ENCODE measurements at places on chromosomes 4 and X.

DNA sequence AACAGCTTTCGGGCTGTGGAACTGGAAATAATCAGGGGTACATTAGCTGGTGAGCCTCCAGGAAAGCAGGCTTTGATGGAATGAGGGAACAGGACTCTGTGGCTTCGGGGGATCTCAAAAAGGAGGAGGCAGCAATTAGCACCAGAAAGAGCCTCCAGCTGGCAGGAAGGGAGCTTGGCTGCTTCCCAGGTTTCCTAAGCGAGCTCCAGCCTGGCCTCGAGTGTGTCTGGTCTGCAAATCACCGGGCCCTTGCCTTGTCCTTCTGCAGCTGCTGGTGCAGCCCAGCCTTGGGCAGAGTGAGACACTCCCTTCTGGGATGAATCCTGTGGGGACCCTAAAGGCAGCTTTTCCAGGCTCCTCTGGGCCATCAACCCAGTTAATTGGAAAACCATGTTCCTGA is 10.7 kb upstream of the PDHA1 start:
- DNase-seq = no peak

DNA sequence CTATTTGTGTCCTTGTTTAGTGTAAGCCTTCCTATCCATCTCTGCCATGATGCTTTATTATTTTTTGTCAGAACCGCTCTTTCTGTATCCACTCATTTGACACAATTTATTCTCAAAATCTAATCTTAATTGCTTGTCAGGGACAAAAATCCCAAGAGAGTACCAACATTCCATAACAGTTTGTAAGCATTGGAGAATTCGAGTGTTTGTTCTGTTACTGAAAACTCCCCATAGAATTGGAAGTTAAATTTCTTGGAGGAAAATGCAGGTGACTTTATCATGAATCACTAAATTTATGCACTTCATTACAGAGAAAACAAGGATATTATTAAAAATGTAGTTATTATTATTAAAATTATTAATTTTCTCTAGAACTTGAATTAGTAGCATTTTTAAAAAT is 1986.1 kb downstream of the ARAP2 start:
- no peak for DNase-seq

GRCh38 chr4:103305355-103305754 is 107.2 kb upstream of the CENPE start:
- no peak for DNase-seq

GRCh38 chrX:154981116-154981411 is 41.5 kb downstream of the F8 start:
- DNase-seq = no peak

GRCh38 chrX:104315555-104315954 is 60.8 kb upstream of the ESX1 start:
- DNase-seq = no peak

Data from stimulated activated CD4-positive, alpha-beta T cell treated with anti-CD3 and anti-CD28 coated beads, Interleukin-4, amount 100 ng/mL, for 4 hours (primary cell).